Naive thymus-derived CD4-positive, alpha-beta T cell (primary cell): ENCODE measurements at places on chromosomes 4 and X.

- no peak for DNase-seq
Observed at GRCh38 chr4:123133397-123134050, 211.1 kb upstream of the NUDT6 start.

DNA sequence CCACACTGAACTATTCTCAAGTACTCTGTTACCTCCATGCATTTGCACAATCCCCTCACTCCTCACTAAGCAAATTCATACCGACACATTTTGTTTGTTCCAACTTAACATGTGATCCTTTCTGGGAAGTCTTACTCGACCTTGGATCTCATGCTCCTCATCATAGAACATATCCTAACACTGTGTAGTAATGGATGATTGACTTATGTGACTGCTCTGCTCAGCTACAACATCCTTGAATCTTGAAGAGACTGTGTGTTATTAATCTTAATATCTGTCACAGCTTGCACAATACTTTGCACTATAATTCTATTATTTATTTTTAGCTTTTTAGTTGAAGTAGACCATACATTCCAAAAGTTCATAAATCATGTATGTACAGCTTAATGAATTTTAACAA, 23.9 kb upstream of the TRPC3 start:
- DNase-seq = no peak

DNA sequence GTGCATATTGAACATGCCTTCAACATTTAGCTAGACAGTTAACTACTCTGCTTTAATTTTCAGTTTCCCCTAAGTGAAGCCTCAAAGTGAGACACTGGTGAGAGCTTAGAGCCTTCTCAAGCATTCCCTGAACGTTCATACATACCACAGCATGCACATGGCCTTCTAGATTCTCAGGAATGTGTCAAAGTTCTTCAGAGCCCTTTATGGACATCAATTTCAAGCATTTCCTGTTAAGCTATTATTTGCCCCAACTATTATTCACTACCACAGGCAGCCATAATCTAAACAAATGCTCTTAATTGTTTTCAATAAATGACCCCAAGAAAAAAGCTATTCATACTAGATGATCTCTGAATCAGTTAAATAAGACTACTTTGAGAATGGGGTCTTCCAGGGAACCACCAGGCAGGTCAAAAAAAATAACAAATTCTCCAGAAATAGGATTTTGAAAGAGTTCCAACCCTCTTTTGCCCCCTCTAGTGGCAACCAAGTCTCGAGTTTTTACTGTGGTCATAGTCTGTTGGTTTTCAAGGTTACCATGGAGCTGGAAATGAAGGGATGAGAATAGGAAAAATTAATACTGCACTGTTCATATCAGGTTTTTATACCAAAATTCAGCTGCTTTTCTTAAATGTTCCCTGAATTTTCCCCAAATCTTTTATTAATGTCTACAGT, 235.4 kb downstream of the RAB28 start:
- DNase-seq = no peak

DNA sequence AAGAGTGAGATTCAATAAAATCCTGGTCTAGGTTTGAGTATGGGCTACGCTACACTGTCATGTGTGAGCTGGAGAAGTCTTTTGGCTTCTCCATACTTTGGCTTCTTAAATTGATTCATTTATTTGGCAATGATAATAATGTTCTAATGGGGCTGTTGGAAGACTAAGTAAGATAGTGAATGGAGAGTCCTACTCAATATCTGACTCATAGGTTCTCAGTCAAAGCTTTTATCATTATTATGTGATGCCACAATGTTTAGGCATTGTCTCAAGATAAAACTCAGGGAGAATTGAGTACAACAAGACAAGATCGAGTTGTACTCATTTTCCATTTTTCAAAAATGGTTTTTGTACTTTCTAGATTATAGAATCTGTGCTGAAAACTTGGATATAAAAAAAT, 92.5 kb upstream of the VEGFC start:
- DNase-seq = no peak

DNA sequence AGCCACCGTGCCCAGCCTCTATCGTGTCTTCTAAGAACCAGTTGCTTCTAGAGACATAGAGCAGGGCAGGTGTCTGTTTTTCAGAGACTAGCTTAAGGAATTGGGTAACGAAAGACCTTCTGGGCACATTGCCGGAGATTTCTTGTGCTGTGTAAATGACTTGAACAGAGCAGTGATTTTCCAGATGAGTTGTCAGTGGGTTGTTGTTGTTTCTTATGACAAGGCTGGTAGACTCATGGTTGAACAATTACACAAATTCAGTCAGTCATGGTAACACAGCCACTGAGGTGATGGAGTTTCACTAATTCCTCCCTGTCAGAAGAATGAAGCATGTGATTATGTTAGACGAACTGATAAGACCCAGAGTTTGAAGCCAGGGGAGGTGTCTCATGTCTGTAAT, 20.5 kb upstream of the DDX3X start:
- DNase-seq = no peak

- no peak for DNase-seq
Observed at GRCh38 chr4:8850074-8850829, 21.4 kb downstream of the HMX1 start.

DNA sequence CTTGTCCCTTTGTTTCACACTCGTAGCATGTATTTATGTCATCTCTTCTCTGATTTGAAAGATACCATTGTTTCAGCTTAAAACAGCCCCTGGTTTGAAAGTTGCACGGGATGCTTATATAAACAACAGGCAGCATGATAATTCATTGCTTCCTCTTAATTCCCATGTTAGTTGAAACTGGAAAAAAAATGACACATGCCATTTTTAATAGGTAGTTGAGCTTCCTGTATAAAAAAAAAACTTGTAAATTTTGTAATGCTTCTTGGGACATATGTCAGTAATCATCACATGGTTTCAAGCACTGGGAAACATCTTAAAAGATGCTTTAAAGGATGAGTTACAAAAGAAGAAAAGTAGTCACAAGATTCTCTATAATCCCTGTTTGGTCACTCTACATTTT, 243.0 kb downstream of the PALLD start:
- DNase-seq = no peak

DNA sequence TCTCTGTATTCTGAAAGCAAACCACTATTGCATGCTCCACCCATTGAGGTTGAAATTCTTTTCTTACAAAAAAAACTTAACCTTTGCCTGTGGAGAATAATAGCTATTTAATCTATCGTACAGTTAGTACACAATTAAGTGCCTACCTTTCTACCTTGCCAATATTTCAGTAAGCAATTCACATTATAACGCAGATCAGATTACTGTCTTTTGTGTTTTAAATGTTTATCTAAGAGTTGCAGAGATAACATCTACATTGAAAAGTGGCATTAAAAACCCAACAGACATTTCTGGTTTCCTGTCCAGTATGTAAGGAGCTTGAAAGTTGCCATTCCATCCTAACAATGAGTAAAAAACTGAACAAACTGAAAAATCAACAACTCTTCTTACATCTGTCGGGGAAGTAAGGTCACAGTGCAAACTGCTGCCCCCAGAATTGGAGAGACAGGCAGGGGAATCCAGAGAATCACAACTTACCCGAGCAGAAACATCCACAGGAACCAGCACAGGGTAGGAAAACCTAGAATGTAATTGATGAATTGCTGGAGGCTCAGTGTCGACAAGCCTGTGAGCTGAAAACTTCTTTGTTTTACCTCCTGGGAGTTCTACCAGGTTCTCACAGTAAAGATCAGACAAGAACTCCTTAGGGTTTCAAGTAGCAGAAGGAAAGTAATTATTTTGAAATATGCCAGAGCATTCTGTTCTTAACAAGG, 27.3 kb upstream of the ACSL4 start:
- DNase-seq = no peak

DNA sequence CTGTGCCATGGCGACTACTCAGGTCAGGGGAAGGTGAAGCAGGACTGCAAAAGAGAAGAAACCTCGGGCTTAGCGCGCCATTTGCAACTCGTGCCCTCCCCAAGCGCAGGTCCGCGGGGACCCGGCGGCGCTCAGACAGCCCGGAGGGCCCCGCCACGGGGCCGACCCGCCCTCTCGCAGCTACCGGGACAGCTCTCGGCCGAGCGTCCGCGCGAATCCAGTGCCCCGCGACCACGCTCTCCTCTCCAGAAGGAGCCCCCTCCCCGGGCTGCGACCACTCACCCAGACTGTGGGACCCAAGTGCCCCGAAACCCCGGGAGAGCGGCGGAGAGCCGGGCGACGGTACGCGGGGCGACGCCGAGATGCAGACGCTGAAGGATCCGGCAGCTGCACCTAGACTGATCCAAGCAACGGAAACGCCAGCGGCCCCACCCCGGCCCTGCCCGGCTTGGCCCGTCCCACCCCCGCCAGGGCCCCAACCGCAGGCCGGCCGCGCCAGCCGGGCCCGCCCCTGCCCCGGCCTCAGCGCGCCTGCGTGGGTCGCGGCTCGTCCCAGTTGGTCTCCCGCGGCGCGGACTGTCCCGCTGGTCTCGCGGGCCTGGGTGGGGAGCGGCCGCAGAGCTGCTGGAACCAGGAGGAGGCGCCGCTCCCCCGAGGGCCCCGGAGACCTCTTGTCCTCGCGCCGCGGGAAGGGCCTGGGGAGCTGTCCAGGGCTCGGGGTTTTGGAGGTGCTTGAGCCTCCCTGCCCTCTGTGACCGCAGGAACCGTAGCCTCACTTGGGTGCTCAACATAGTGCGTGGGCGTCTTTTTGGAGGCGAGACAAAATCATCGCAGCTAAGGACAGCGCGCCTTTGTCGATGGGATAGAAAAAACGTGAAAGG, at the start of gene ANXA5:
ANXA5 (minus strand) TSS at position 400 of the 881 bp plus-strand sequence; CDS start at position 9, 391 bp downstream.
- peak; percentile 85 for DNase-seq

DNA sequence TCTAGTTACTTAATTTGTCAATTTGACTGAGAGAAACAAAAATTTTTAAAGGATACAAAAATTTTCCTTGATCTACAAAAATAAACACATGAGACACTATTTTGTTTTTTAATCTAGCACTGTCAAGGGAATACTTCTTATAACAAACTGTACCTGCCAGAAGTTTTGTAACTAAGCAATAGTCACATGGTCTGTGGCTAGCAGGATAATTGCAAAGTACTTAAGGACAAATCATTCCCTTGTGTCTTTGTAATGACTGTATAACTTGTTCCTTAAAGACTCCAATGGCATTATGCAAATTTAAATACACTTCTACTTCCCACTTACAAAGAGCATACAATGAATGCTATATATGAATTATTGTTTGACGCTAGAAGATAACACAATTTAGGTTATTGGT, 25.1 kb upstream of the ANK2 start:
- DNase-seq = no peak

GRCh38 chrX:131752493-131753198, 208.8 kb downstream of the OR13H1 start:
- peak; percentile 83 for DNase-seq

DNA sequence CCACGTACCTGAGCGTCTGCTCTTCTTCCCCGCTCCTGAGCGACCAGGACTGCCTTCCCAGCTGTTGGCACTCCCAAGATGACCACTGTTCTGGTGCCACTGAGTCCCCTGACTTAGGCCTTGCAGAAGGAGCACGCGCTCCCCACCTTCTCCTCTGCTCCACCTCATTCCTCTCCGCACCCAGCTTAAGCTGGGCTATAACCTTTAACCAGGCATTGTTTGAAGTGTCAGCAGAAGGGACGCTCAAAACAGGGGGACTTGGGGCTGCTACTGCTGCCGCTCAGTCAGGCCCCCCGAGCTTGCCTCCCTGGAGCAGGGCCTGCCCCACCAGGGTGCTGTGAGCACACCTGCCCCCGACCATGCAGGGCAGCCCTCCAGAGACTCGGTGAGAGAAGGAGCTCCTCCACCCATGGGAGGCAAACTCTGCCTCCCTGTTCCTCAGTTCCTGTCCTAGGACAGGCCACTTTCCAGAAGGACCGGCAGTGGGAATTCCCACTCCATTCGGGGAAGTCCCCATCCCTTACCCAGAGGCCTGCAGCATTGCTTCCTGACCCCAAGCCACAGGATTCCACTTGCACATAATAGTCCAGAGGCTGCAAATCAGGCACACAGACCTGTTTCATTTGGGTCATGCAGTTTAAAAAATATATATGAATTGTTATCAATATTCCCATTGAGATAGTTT, 99.7 kb upstream of the ENPP6 start:
- DNase-seq = no peak

GRCh38 chr4:22019676-22020075, 71.1 kb upstream of the KCNIP4 start:
- DNase-seq = no peak

DNA sequence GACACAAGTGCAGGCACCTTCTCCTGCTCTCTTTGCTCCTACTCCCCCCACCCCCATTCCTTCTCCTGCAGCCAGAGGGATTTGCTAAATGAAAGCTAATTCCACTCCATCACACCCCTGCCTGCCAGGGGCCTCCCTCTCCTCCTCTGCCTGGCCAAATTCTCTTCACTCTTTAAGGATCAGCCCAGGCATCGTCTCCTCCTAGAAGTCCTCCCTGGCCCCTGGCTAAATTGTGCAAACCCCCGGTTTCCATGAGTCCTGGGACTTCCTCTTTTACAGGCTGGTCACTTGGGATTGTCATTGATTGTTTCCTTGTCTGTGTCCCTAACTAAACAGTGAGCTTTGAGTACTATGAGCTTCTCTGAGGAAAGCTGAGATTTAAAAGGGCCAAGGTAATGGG, 8.7 kb upstream of the ABLIM2 start:
- no peak for DNase-seq

- DNase-seq = no peak
Observed at GRCh38 chr4:173924561-173924960, 358.9 kb downstream of the FBXO8 start.

- DNase-seq = no peak
Observed at GRCh38 chr4:177315767-177316464, 6.2 kb downstream of the NEIL3 start.

DNA sequence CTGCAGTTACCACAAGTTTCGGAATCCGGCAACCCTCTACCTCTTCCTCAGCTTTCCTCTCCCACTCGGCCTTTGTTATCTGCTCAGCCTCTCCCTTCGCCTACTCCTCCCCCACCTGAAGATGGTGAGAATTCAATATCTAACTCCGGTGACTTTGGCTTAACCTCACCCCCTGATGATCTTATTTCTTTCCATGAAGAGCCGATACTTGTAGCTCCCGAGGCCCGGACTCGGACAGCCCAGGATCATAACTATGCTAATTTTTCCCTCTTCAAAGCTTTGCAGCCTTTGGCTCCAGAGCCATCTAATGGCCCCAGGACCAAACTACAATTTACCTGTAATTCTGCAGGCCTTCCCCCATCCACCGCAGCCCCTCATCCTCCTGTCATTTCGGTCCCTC, 32.0 kb upstream of the MGST2 start:
- DNase-seq = no peak

DNA sequence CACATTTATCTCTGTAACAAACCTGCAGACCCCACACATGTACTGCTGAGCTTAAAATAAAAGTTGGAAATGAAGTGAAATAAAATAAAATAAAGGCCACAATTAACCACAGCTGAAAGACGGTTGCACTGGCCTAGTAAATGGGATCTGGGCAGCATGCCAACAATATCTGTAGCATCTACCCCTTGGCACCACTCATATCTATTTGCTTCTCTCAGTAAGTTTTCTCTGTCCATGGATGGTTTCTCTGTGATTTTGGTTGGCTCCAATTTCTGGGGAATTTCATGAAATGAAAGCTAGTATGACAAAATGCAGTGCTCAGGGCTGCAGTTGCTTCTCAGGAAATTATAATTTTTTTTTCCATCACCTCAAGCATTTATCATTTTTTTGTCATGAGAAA, 172.0 kb upstream of the IL15 start:
- no peak for DNase-seq

- DNase-seq = no peak
Observed at GRCh38 chrX:13357925-13358324, 38.1 kb upstream of the ATXN3L start.

GRCh38 chr4:37524267-37524666, 161.9 kb downstream of the RELL1 start:
- no peak for DNase-seq
